CD8-positive, alpha-beta memory T cell (primary cell): ENCODE measurements at places on chromosomes 4 and X. TPM values are rescaled to one million over a fixed set of nuclear protein-coding genes. Genes with fewer than 3 reads are reported as not detected.
A peak's percentile ranks its signal among the peaks of the same experiment; 100 is the strongest.

APBB2 gene
- total RNA-seq: 1.1 TPM

PDE6B gene
- 10.1 TPM for total RNA-seq

PAGE2 gene
- not detected for total RNA-seq

MAP7D2 gene
- total RNA-seq: 0.28 TPM

GRCh38 chr4:62156205-62156604, 956.1 kb downstream of the ADGRL3 start:
- no peaks in the 10 kb centered on the region for H3K27me3 ChIP-seq
- no peaks in the 10 kb centered on the region for H3K36me3 ChIP-seq
- H3K4me3 ChIP-seq: no peak overlapping the region
- no peaks in the 10 kb centered on the region for H3K4me1 ChIP-seq
- no peak for DNase-seq
- H3K27ac ChIP-seq: no peak overlapping the region

DNA sequence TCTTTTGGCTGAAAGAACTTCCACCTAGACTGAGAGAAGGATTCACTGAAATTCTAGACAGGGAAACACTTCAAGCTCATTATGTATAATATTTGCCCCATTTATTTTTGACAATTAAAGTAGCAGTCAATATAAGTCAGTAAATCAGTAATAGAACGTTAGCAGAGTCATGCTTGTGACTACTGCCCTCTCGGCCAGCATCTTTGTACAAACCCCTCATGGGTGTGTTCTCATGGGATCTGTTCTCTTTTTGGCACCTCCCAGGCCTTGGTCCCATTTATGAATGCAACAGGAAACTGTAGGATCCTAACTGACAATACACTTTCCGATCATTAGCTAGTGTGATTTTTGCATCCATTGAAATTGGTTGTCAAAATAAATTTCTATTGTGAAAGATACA, 2.9 kb downstream of the MSL3 start:
- no peaks in the 10 kb centered on the region for H3K27me3 ChIP-seq
- H3K36me3 ChIP-seq: peaks cover 25% of the 10 kb centered on the region
- no peak for DNase-seq
- no peak overlapping the region for H3K27ac ChIP-seq
- H3K4me3 ChIP-seq: peak overlapping the region; percentile 67
- H3K4me1 ChIP-seq: peaks cover 38% of the 10 kb centered on the region

GRCh38 chr4:106287353-106287969, 28.5 kb downstream of the TBCK start:
- no peaks in the 10 kb centered on the region for H3K27me3 ChIP-seq
- no peak for DNase-seq
- H3K36me3 ChIP-seq: peaks cover 6% of the 10 kb centered on the region
- H3K4me3 ChIP-seq: no peak overlapping the region

DNA sequence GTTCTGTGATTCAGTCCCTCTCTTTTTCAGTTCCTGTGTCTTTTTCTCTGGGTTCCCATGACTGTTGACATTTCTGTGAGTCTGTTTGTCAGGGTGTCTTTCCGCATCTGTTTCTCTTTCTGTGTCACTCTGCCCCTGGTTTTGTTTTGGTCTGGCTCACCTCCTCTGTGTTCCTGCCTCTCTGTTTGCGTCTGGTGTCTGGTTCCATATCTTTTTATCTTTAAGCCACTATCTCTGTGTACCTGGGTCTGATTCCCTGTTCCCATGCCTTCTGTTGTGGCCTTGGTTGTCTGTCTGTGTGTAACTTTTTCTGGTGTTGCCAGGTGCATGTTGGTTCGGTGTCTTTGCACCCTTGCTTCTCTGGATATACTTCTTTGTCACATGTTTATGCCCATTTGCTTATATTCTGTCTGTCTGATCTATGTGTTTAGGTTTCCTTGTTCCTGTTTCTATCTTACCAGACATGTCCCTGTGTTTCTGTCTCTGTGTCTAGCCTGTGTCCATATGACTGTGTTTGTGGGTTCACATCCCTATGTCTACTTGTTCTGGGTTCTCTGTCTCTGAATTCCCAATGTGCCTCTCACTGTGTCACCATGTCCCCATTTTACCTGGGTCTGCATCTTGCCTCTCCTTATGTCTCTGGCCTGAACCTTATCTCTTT, 50.2 kb downstream of the ITIH6 start:
- no peak overlapping the region for H3K4me3 ChIP-seq
- no peak for DNase-seq
- H3K27me3 ChIP-seq: no peaks in the 10 kb centered on the region
- H3K36me3 ChIP-seq: no peaks in the 10 kb centered on the region
- H3K27ac ChIP-seq: no peak overlapping the region
- H3K4me1 ChIP-seq: no peaks in the 10 kb centered on the region

DNA sequence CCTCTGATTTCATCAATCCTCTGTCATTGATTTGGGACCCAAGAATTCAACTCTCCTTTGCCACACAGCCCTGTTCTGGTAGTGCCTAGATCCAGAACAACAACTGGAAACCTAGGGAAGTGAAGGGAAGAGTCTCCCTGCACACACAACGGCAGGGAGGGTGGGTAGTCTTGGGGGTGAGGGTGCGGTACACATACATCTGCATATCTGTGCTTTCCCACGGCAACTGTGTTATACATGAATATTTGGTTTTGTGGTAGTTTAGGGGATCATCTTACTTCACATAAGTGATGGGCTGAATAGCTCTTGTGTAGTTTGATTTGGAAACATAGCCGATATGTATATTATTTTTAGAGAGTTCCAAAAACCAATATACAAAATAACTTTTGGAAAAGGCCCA, 3.3 kb upstream of the PRSS12 start:
- peaks cover 8% of the 10 kb centered on the region for H3K4me1 ChIP-seq
- H3K27ac ChIP-seq: no peak overlapping the region
- H3K36me3 ChIP-seq: no peaks in the 10 kb centered on the region

GRCh38 chrX:124931241-124931640, 388.4 kb upstream of the TEX13C start:
- no peaks in the 10 kb centered on the region for H3K4me1 ChIP-seq
- H3K36me3 ChIP-seq: no peaks in the 10 kb centered on the region
- H3K27me3 ChIP-seq: no peaks in the 10 kb centered on the region
- no peak overlapping the region for H3K4me3 ChIP-seq
- H3K27ac ChIP-seq: no peak overlapping the region

- H3K27ac ChIP-seq: no peak overlapping the region
- H3K4me3 ChIP-seq: no peak overlapping the region
- no peak for DNase-seq
- no peaks in the 10 kb centered on the region for H3K4me1 ChIP-seq
Measured at GRCh38 chr4:156948738-156949137, 22.9 kb downstream of the PDGFC start.

GRCh38 chr4:95213366-95213765, 335.4 kb downstream of the UNC5C start:
- no peaks in the 10 kb centered on the region for H3K27me3 ChIP-seq
- H3K4me1 ChIP-seq: no peaks in the 10 kb centered on the region
- no peak overlapping the region for H3K27ac ChIP-seq
- no peak for DNase-seq

GRCh38 chrX:82748906-82749505, 759.1 kb upstream of the POU3F4 start:
- H3K27me3 ChIP-seq: no peaks in the 10 kb centered on the region
- no peak overlapping the region for H3K27ac ChIP-seq
- DNase-seq: no peak
- no peaks in the 10 kb centered on the region for H3K4me1 ChIP-seq
- H3K36me3 ChIP-seq: no peaks in the 10 kb centered on the region
- H3K4me3 ChIP-seq: no peak overlapping the region

GRCh38 chr4:120009731-120010130, 56.9 kb downstream of the MAD2L1 start:
- no peak overlapping the region for H3K4me3 ChIP-seq
- H3K4me1 ChIP-seq: no peaks in the 10 kb centered on the region
- H3K27me3 ChIP-seq: no peaks in the 10 kb centered on the region
- H3K27ac ChIP-seq: no peak overlapping the region

GRCh38 chr4:121679267-121679666, 17.5 kb downstream of the ANXA5 start:
- H3K4me3 ChIP-seq: no peak overlapping the region
- DNase-seq: no peak
- H3K4me1 ChIP-seq: no peaks in the 10 kb centered on the region

DNA sequence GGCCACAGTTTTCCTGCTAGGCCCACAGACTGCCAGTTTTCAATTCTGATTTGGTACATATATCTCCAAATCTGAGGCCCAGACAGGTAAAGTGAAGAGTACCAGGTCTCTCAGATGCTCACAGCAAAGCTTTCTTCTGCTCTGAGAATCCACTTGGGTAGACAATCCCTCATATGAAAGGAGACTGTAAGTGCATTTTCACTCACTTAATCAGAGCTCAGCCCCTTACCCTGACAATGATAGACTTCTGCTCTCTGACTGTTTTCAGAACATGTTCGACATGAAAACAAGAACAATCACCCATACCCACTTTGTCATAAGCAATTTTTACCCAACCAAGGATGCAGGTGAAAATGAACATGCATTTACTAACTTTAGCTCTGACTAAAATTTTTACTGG, 7.1 kb downstream of the GPRIN3 start:
- H3K4me3 ChIP-seq: peak overlapping the region; percentile 22
- no peak overlapping the region for H3K27ac ChIP-seq
- H3K4me1 ChIP-seq: peaks cover 85% of the 10 kb centered on the region
- H3K27me3 ChIP-seq: no peaks in the 10 kb centered on the region
- DNase-seq: no peak

DNA sequence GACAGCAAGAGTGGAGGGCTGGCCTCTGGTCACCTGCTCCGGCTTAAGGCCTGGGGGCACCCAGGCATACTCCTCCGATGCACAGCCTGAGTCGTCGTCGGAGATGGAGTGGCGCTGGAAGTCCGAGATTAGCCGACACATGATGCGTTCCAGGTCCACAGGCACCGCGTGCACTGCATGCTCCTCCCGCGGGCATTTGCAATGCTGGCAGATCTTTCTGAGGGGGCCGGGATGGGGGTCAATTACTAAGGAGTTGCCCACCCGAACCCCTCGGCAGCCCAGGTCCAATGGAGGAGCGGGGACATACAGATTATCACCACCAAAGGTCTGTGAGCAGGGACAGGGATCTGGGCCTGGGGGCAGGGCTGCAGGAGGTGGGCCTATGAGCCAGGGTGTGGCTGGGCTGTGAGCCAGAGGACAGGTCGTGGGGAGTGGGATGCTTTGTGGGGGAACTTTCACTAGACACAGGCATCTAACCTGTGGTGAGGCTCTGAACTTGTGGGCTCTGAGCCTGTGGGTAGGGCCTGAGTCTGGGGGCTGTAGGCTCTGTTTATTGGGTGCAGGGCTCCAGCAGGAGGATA, 2.4 kb downstream of the PRICKLE3 start:
- no peak for DNase-seq
- peaks cover 7% of the 10 kb centered on the region for H3K4me1 ChIP-seq
- H3K4me3 ChIP-seq: no peak overlapping the region

GRCh38 chrX:97065973-97066372, 182.3 kb downstream of the RPA4 start:
- no peaks in the 10 kb centered on the region for H3K27me3 ChIP-seq
- no peaks in the 10 kb centered on the region for H3K4me1 ChIP-seq
- no peak for DNase-seq
- H3K4me3 ChIP-seq: no peak overlapping the region

DNA sequence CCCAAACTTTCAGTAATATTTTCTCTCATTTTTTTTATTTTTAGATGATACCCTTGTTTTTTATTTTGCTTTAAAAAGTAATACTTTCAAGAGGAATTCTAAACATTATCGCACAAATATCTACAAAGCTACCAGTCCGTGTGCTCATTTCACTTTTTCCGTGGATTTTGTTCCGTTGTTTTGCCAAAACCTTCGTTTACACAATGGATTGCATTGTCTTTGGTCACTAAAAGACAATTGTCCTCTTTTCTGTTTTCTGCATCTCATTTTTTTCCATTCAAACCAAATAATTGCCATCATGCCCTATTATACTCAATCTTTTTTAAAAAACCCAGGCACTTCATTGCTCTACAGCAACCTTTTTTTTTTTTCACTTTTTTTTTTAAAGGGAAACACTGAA, 214.9 kb downstream of the CXXC4 start:
- DNase-seq: no peak
- no peak overlapping the region for H3K27ac ChIP-seq
- no peaks in the 10 kb centered on the region for H3K27me3 ChIP-seq
- H3K4me3 ChIP-seq: no peak overlapping the region

- H3K27ac ChIP-seq: no peak overlapping the region
- H3K4me3 ChIP-seq: no peak overlapping the region
- no peaks in the 10 kb centered on the region for H3K27me3 ChIP-seq
- H3K4me1 ChIP-seq: no peaks in the 10 kb centered on the region
- no peak for DNase-seq
Measured at GRCh38 chrX:420496-421223, 34.0 kb upstream of the PPP2R3B start.

DNA sequence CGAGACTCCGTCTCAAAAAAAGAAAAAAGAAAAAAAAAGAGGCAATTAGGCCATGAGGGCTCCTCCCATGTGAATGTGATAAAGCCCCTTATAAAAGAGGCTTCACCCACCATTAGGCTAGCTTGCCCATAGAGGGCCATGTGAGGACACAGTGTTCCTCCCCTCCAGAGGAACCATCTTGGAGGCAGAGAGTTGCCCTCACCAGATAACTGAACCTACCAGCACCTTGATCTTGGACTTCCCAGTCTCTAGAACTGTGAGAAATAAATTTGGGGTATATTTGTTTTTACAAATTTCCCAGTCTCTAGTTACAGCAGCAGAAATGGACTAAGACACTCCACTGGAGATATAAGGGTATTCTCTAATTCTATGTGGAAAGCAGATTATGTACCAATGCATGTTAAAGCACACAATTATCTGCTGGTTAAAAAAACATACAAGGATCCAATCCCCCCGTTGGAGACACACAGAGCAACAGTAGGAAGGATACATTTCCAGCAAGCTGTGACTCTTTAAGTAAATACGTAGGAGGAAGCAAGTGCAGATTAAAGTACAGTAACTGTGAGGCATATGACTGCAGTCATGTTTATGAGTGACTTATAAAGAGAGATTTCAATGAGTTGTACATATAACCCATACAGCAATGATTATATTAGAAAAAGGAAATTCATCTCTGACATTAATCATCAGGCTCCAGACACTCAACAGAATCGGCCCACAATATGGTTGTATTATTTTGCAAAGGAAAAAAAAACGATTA, 21.4 kb downstream of the SH3RF1 start:
- H3K27ac ChIP-seq: no peak overlapping the region
- DNase-seq: no peak
- no peaks in the 10 kb centered on the region for H3K27me3 ChIP-seq
- H3K4me1 ChIP-seq: no peaks in the 10 kb centered on the region
- H3K36me3 ChIP-seq: no peaks in the 10 kb centered on the region
- H3K4me3 ChIP-seq: no peak overlapping the region

- no peak for DNase-seq
- no peaks in the 10 kb centered on the region for H3K36me3 ChIP-seq
- H3K27me3 ChIP-seq: no peaks in the 10 kb centered on the region
- H3K4me3 ChIP-seq: no peak overlapping the region
- H3K27ac ChIP-seq: no peak overlapping the region
Measured at GRCh38 chr4:40046311-40046980, 10.2 kb upstream of the N4BP2 start.

GRCh38 chr4:4727536-4727935, 131.9 kb upstream of the MSX1 start:
- no peaks in the 10 kb centered on the region for H3K4me1 ChIP-seq
- H3K27ac ChIP-seq: no peak overlapping the region
- no peak for DNase-seq
- no peaks in the 10 kb centered on the region for H3K27me3 ChIP-seq
- no peak overlapping the region for H3K4me3 ChIP-seq
- H3K36me3 ChIP-seq: no peaks in the 10 kb centered on the region

GRCh38 chrX:98371994-98372393, 1488.3 kb downstream of the RPA4 start:
- H3K4me3 ChIP-seq: no peak overlapping the region
- H3K36me3 ChIP-seq: no peaks in the 10 kb centered on the region
- H3K4me1 ChIP-seq: no peaks in the 10 kb centered on the region
